ENCODE measurements at places on chromosomes 4 and X. TPM values are rescaled to one million over a fixed set of nuclear protein-coding genes. Genes with fewer than 3 reads are reported as not detected.

DNA sequence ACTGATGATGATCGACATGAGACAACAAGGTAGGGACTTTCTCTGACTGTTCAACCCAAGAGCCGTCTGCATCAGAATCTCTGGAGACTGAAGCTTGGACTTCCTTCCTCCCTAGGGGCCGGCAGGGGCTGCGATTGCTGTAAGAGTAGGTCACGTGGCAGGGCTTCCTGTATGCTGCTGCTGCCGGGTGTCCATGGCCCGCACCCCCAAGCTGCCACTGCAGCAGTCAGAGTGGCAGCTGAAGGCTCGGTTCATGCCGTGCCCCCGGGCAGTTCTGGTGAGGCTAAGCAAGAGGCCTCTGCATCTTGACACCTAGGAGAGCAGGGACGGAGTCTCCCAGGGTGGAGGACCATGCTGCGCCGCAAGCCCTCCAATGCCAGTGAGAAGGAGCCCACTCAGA lies at the start of gene SASH3:
SASH3 (plus strand) TSS at position 203 of the 400 bp plus-strand sequence; CDS start at position 352, 149 bp downstream.
- DNase-seq = peak; percentile 88

- DNase-seq = no peak
These were observed 2.6 kb downstream of the FAM114A1 start for GRCh38 chr4:38870098-38870808.

RHOXF2 gene
- not detected for total RNA-seq

DNA sequence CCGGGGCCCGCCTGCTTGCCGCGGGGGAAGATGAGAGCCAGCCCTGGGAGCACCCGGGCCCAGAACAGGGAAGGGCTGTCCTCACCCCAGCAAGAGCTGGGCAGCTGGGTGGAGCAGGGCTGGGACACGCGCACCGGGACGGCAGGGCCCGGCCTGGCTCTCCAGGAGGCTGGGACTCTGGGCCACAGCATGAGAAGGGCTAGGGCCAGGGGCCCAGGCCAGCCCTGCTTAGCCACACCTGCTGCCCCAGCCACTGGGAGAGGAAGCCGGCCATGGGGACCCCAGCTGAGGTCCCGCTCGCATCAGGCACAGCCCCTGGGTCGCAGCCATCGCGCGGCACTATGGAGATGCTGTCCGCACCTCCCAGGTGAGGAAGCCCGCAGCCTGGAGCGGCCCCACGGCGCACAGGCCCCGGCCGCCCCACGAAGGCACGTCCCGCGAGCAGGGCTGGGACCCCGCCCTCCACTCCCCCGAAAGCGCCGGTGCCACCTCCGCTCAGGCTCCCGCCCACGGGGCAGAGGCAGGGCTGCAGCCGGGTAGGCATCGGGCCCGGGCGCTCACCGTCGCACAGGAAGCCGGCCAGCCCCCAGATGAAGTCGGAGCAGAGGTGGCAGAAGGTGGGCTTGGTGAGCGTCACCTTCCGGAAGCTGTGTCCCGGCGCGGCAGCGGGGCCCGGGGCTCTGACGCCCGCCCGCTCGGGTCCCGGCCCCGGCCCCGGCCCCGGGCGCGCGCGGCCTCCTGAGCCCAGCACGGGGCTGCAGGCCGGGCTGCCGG lies 531 bp downstream of the DGKQ start:
- no peak for DNase-seq

GRCh38 chrX:79290596-79290995 lies 76.5 kb downstream of the ITM2A start:
- DNase-seq = no peak

DCLK2 gene
- 11.1 TPM for total RNA-seq

- DNase-seq = no peak
These were observed 1.4 kb downstream of the CXCR3 start for GRCh38 chrX:71616672-71617529.

MTTP gene
- total RNA-seq = not detected

GRCh38 chr4:92529510-92529909 lies 225.7 kb downstream of the GRID2 start:
- no peak for DNase-seq

SAP30 gene
- total RNA-seq = 34.4 TPM

SPATA4 gene
- not detected for total RNA-seq

DNA sequence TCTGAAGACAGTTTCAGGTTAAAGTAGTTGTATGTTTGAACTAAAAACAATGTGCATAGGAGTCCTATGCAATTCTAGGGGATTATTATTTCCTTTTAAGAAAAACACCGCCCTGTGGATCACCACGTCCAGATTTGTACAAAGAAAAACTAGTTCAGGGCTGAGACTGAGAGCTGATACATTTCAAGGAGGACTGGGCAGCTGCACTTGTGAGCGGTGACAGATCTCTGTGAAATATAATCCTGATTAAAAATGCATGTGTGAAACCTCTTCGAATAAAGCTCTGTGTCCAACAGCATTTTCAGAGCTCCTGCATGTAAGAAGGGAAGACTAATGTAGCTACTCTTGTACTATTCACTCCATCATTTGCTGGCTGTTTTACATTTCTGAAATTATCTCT lies 365.8 kb upstream of the PITX2 start:
- no peak for DNase-seq

DNA sequence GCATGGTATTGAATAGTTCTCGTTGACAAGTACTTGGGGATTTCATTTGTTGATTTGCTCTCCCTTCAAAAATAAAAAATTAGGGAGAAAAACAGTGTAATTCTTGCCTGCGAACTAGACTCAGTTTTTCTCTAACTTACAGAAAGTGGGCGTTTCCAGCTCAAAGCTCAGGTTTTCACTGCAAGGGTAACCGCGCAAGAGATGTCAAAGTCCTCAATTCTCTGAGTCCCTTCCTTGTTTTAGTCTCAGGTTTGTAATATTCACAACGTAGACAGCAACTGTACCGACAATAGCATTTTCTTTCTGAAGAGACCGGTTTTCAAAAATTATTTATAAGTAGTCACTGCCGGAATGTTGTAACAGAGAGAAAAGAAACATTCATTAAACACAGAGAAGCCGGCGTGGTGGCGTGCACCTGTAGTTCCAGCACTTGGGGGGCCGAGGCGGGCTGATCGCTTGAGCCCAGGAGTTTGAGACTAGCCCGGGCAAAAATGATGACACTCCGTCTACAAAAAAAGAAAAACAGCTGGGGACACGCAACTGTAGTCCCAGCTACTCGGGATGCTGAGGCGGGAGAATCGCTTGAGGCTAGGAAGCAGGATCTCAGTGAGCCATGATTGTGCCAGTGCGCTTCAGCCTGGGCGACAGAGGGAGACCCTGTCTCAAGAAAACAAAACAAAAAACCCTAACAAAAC lies 774 bp downstream of the ZCCHC4 start:
- DNase-seq = no peak

DNA sequence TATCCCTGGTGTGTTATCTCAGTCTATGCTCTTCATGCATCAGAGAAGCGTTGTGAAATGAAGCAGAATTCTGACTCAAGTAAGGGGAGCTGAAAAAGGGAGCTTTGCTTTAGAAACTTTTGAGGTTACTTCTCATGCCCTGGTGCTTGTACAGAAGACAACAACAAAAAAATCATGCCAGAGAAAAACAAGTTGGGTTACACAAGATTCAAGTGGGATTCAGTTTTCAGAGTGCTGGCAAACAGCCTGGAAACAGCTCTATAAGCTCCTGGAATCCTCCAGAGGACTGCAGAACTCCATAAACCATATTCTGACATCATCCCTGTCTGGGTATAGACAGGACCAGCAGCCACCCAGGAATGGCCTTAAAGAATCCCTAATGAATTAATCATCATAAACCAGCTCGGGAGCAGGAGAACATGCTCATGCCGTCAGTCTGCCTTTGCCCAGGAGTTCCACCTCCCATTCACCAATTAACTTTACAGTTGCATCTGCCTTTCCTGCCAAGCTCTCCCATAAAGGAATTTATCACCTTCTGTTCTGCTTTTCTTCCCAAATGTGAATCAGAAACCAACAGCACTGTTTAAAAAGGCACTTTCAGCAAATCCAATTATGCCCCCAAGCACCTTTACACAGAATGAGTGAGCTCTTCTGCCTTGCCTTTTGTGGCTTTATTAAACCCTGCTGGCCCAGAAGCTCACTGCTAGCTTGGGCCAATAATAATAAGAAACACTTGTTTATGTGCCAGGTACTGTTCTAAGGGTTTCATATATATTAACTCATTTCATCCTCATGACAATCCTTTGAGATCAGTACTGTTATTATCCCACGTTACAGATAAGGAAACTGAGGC lies 54.5 kb upstream of the FBXW7 start:
- no peak for DNase-seq

DNA sequence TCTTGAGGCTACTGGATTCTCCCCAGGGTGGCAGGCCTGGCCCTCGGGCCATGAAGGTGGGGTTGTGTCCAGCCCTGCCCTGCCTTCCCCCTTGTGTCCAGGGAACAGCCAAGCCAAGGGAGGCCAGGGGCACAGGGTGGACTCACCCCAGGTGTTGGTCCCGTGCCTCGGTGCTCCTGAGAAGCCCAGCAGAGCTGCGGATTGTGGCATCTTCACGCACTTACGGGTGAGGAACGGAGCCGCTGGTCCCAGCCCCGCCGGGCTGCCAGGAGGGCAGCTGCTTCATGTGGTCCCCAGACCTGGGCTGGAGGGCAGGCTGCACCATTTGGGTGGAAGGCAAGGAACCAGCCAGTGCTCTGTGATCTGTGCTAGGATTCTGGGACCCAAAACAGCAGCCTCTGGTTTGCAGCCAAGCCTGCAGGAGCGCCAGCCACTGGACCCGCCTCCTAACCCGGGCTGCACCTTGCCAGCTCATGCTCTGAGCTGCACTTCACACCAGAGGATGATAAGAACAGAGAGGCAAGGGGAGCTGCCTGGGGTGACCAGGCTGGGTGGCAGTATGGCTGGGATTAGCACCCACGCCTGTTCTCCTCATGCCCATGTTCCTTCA lies 36.1 kb upstream of the HMX1 start:
- DNase-seq = peak; percentile 74

DNA sequence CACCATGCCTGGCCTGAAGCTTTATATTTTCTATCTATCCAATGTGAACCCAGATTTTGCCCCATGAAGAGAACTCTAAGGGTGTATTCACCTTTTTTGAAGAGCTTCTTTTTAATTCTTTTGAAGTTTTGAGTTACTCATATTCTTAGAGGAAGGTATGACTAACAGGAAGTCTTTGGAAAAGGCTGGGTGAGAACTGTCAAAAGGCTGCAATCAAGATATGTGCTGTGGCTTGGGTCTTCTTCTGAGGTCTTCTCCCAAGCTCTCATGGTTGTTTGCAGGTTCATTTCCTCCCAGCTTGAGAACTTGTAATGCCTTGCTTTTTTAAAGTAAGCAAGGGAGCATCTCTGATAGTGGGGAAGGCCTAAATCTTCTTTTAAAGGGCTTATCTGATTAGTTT lies 3.1 kb upstream of the C4orf17 start:
- no peak for DNase-seq

NDP gene
- not detected for total RNA-seq

DNA sequence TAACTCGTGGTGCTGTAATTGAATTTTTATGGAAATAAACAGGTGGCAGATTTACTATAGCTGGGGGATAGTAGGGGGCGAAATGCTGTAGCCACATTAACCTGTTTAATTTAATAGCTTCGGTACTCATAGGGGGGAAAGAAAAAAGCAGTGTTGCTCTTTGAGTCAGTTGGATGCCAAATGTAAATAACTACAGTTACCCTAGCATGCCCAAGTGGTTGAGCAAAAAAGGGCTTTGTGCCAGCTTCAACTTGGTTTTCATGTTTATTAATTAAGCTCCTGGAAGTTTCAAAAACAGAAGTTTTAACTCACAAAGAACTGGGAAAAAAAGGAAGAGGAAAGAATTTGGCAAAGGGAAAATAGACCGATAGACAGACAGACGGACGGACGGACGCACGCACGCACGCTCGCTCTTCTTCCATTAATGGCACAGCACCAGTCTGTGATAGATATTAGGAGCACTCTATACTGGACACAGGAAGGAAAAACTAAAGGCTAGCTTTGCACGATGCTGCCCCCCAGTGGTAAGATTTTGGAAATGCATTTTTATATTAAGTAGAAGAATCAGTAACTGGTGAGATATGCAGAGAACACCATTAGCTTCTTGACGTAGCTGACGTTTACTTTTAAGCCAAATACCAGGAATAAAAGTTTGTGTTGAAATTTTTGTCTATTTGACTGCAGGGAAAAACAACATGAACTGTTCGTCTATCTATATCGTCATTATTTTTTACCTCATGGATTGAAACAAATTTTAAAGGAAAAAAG lies 151.8 kb downstream of the SLC7A11 start:
- DNase-seq = no peak

CCNB3 gene
- 0.76 TPM for total RNA-seq

CHST7 gene
- 6.0 TPM for total RNA-seq

GRCh38 chr4:145436796-145437195 lies 44.9 kb upstream of the SMAD1 start:
- DNase-seq = no peak

DNA sequence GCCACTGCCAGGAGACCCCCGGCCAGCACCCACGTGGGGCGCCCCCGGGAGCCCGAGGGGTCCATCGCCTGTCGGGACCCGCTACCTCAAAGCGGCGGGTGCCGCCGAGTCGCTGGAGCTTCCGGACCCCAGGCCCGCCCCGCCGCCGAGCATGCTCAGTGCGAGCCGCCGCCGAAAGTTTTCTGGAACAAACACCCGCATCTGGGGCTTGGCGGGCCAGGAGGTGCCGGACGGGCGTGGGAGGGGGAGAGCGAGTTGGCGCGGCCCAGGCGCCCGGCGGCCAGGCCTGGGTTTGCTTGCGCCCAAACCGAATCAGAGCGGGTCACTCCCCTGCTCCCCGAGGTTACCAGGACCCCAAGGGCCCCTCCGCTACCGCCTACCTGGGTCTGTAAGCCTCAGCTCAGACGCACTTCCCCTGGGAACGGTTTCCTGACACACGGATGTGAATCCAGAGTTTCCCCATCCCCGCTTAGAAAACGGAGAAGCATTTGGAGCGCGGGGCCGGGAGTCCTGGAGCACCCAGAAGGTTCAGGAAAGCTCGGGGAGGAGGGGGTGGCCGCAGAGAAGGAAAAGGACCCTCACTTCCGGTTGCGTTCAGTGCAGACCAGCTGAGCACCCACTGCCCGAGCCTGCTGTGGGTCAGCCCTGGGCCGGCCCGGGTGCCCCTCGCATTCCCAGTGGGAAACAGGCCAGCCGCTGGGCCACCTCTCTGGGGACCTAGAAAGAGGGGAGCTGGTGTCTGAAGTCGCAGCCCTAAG lies at the start of gene EVC2:
EVC2 (minus strand) TSS at position 111 of the 758 bp plus-strand sequence; CDS start at position 65, 46 bp downstream.
- DNase-seq = peak; percentile 92

TRIM75 gene
- not detected for total RNA-seq

EPHA5 gene
- total RNA-seq = 1.1 TPM

DNA sequence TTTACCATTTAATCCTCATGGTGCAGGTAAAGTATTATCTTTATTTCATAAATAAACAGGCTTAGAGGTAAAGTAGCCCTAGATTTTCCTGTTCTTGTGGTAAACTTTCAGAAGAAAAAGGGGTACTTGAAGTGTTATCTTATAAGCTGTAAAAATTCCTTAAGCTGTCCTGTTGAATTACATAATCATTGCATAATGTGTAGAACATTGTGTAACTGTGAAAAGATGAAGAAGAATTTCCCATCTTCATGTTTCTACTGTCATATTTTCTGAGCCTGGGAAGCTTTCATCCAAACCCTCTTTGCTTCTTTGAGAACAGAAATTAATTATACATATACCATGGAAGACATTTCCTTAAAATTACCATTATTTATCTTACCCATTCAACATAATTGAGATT lies 90.5 kb downstream of the ELOVL6 start:
- DNase-seq = no peak

TMSB15A gene
- total RNA-seq = 0.48 TPM

Measured in posterior vena cava (tissue), 2 donors.